ENCODE measurements at places on chromosomes 3 and 15.

- no peak for DNase-seq
Measured at GRCh38 chr3:150635526-150635925, 32.4 kb downstream of the SELENOT start.

DNA sequence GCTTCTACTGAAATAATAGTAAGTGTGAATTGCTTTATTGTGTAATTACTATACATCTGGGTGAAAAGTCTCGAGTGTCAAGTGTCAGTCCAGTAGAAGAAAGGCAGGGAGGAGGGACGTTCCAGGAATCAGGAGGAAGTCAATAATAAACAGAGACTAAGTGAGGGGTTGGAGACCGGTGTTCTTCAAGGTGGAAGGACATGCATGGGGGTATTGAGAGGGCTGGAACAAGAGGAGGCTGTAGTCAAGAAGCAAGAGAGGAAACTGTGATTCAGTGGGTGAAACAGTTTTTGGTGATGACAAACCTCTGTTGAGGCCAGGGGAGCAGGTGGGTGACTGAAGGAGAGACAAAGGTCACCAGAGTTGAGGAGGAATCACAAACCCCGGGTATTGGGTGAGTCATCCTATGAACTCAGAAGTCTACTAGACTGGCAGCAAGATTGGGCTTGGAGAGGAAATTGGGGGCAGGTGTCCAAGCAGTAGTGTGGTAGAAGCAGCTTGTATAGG lies 11.6 kb upstream of the SCAMP5 start:
- DNase-seq = no peak

DNA sequence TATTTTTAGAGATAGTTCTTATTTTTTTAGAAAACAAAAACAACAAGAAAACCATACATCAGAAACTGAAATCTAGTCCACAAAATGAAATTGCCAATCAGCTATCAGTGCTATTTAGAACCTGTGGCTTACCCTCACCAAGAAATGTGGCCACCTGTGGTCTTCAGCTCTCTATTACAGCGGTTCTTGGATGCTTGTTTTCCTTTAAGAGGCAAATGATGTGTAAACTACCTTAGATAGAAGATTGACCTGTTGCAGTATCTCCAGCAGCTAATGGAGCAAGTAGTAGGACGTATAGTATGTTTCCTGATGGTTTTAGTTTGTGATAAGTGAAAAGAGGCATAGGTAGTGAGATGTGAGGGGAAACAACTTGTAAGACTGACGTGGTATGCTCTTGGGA lies 21.2 kb downstream of the TFG start:
- no peak for DNase-seq

- DNase-seq = no peak
Measured at GRCh38 chr3:146468671-146469149, 651 bp downstream of the PLSCR2 start.

GRCh38 chr3:173893066-173893465 lies 495.5 kb downstream of the NLGN1 start:
- DNase-seq = peak; percentile 7

DNA sequence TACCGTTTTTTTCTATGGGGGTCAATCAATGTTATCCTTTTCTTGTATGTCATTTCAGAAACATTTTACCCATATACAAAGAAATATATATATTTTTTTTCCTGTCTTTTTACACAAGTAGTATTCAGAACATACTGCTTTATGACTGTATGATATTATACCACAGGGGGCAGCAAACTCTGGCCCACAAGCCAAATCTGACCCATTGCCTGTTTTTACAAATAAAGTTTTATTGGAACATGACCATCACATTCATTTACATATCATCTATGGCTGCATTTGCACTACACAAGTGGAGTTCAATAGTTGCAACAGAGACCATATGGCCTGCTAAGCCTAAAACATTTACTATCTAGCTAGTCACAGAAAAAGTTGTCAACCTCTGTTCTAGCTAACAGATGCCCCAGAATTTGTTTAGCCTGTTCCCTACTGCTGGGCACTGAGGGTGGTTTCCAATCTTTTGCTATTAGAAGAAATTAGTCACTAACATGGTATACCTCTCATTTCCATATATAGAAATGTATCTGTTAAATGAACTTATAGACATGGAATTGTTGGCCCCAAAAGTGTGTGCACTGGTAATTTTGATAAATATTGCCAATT lies 57.7 kb downstream of the BFSP2 start:
- no peak for DNase-seq

GRCh38 chr3:43499256-43499655 lies 122.6 kb downstream of the ANO10 start:
- no peak for DNase-seq

DNA sequence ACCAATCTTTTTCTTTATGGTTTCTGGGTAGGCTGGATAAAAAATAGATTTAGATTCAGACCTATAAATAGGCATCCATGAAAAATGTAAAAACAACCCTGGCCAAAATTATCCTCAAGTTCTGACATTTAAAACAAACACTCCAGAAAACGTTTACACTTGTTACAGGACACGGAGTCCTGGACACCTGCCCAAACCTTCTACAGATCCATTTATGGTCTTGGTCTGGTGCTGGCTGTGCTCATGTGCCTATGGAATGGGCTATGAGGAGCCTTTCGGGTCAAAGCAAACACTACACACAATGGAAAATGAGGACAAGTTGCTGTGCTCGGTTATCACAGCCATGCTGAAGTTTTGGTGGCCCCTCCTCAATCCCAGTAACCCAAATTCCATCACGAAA lies 108.1 kb downstream of the PDZRN3 start:
- peak; percentile 87 for DNase-seq

- no peak for DNase-seq
Measured at GRCh38 chr3:120276767-120277166, 8.3 kb downstream of the GPR156 start.

GRCh38 chr3:193883551-193883950 lies 252.4 kb upstream of the HES1 start:
- DNase-seq = no peak

DNA sequence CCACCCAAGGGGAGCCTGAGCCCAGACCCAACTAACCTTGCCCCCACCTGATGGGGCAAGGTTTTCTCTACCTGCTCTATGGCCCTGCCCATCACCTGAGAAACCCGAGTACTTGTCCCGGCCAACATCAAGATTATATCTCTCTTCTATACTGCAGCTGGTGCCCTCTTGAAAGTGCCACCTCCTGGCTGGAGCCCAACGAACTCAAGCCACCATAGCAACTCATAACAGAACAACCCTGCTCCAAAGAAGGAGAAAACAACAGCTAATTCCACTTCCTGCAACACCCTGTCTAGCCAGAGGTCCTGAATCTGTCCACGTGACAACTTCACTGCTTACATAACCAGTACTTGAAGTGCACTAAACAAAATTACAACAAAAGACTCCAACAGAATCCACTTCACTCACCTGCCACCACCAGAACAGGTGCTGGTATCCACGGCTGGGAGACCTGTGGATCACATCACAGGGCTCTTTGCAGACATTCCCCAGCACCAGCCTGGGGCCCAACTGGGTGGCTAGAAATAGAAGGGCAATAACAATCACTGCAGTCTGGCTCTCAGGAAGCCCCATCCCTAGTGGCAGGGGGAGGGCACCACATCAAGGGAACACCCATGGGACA lies 49.2 kb downstream of the PIERCE2 start:
- DNase-seq = peak; percentile 93

DNA sequence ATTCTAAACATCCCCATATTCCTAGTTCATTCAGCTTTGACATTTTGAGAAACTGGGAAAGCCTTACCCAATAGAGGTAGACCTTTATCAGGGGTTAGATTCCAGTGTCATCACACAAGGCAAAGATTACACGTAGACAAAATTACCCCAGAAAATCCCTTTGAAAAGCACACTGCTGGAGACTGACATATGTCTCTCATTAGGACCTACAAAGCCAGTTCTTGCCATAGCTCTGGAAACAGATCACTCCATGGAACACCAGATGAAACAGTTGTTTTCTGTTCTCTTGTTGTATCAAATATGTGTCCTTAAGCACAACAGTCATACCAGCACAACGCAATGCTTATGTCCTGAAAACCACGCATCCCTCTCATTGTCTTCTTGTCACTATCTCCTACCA lies 44.7 kb downstream of the RARB start:
- no peak for DNase-seq

DNA sequence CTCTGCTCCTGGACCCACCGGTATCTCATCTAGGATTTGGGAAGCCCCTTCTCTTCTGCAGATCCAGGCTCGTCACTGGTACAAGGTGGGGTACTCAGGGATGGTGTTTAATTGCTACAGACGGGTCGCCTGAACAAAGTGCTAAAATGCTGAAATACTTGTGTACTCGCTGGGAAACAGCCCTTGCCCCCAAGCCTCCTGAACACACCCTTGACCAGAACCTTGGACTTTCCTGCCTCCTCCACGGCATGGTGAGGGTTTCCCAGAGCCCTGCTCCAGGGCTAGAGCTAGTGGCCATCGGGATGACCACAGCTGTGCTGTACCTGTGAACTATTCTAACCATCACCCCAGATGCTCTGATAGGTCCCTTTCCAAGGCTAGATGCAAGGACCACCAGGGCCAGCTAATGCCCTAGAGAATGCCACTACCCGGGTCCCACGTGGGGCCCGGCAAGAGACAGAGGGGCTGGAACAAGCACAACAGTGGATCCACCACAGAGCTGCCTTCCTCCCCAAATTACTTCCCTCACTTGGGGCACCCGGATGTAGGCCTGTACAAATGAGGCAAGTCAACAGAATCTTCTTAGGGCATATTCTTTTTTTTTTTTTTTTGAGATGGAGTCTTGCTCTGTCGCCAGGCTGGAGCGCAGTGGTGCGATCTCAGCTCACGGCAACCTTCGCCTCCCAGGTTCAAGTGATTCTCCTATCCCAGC lies 267.3 kb downstream of the FOXP1 start:
- DNase-seq = no peak

GRCh38 chr15:99120050-99120777 lies 15.3 kb downstream of the SYNM start:
- no peak for DNase-seq

DNA sequence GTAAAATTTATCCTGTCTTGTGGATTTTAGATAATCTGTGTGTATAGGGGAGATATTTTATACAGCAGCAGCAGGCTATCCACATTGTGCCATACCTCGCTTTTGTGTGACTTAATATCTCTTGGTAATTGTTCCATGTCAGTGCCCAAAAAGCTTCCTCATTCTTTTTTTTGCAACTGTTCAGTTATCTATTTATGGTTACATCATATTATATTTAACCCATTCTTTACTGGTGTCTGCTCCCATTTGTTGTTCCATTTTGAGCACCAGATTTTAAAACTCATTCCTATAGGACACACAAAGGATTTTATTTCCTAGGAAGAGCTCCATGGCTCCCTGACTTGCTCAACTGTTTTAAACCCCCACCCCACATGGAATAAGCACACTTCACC lies 86.3 kb upstream of the RASGRP1 start:
- no peak for DNase-seq

DNA sequence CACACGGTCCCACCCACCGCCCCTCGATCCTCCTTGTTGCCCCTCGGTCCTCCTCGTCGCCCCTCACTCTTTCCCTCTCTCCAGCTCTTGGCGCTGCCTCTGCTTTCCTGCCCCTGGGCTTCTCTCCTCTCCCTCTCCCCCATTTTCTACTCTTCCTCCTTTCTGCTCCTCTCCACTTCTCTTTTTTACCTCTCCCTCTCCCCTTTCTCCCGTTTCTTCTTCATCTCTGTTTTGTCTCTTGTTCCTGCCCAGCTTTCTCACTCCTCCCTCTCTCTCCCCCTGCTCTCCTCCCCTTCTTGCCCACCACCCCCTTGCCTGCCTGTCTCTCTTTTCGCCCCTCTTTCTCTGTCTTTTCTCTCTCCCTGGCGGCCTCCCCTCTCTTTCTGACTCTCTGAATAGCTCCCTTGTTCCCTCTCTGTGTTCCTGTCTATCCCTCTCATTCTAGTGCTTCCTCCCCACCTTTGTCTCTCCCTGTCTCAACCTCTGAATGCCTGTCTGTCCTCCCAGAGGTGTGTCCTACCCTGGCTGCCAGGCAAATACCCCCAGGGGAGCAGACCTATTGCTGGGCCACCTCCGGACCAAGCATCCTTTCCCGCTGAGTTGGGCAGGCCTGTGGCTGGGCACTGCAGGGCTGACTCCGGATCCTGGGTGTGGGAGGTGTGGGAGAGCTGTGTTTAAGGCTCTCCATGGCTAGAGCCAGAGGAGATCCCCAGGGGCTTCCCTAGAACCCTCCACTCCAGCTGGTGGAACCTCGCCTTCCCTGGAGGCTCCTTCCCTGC lies 41.0 kb downstream of the EPHB3 start:
- no peak for DNase-seq
